ENCODE measurements at places on chromosomes 6 and 20.

DNA sequence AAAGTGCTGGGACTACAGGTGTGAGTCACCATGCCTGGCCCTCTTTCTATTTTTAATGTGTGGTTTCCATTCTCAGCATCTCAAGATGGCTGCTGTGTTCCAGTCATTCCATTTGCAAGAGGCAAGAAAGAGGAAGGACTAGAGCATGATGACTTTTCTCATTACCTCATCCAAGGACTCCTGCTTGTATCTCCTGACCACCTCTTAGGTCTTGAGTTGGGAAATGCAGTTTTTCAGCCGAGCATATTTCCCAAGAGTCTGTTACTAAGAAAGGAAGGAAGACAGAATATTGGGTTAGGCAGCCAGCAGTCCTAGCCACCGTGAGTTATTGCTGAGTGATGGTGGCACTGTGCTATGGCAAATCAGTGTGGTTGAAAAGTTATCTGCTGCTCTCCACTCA, 108.4 kb upstream of the INSM1 start:
- no peak for DNase-seq

DNA sequence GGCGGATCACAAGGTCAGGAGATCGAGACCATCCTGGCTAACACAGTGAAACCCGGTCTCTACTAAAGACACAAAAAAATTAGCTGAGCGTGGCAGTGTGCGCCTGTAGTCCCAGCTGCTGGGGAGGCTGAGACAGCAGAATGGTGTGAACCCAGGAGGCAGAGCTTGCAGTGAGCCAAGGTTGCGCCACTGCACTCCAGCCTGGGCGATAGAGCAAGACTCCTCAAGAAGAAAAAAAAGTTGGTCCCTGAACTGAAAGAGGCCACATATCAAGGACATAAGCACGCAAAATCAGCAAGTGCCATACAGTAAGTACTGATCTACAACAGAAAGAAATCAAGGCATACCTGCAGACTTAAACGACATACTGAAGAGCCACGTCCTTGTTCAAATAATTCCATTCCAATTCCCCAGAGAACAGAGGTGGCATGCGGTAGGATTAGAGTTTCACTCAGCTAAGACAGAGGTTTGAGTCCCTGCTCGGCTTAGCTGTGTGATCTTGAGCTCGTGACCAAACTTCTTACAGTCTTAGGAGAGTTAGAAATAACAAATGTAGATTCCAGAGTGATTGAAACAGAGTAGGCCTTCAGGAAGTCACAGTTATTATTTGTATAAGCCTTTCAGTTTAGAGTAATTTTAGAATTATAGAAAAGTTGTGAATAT, 29.2 kb downstream of the B4GALT5 start:
- no peak for DNase-seq

- no peak for DNase-seq
Measured at GRCh38 chr20:20480689-20481088, 112.8 kb downstream of the INSM1 start.

GRCh38 chr6:154092326-154092962, 53.4 kb downstream of the OPRM1 start:
- DNase-seq: no peak

GRCh38 chr6:136317021-136317694, 27.5 kb upstream of the BCLAF1 start:
- DNase-seq: peak; percentile 87

DNA sequence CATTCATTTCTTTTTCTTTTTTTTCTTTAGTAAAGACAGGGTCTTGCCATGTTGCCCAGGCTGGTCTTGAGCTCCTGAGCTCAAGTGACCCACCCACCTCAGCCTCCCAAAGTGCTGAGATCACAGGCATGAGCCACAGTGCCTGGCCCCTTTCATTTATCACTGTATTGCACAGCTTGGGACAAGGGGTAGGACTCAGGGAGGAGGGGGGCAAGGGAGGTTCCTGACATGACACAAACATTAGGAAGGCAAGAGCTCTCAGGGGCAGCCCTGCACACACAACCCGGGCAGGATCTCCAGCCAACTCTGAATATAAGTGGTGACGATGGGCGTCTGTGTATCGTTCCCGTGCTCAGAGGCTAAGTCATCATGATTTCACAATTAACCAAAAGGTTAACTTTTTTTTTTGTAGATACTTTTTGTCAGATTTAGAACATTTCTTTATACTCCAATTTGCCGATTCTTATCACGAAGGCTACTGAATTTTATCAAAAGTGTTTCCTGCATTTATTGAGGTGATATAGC, 19.9 kb downstream of the SLC2A4RG start:
- DNase-seq: no peak

- no peak for DNase-seq
Measured at GRCh38 chr20:50014570-50015562, 32.1 kb downstream of the SNAI1 start.

GRCh38 chr20:24762371-24762770, 186.7 kb upstream of the CST7 start:
- DNase-seq: no peak

- no peak for DNase-seq
Measured at GRCh38 chr6:169384291-169384690, 130.6 kb upstream of the THBS2 start.
